ENCODE measurements at places on chromosomes 6 and 20.

DNA sequence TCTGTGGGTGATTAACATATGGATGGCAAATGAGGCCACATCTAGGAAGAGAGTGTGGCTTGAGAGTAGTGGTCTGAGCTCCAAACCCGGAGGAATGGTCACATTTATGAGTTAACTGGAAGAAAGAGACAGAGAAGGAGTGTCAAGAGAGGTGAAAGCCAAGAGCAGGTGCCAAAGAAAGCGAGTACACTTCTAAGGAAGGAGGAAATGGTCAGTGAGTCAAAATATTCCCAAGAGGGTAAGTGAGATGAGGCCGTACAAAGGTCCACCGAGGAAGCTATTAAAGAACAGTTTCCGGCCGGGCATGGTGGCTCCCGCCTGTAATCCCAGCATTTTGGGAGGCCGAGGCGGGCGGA is 104.5 kb upstream of the RNF24 start:
- DNase-seq: no peak

DNA sequence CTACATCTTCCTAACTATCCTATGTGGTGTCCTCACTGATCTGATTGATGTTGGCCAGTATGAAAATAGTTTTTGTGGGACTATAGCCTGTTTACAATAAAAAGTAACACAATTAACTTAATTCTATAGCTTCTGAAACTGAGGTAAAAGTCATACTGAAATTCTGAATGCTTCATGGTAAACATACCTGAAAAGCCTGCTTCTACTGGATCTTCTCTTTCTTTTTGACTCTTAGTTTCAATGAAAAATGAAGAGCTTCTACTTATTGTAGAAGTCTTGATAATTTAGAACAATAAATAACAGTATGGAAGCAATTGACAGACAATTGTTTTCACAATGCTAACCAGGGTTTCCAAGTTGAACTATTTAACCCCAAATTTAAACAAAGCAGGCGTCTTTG is 383.9 kb upstream of the MMS22L start:
- no peak for DNase-seq

DNA sequence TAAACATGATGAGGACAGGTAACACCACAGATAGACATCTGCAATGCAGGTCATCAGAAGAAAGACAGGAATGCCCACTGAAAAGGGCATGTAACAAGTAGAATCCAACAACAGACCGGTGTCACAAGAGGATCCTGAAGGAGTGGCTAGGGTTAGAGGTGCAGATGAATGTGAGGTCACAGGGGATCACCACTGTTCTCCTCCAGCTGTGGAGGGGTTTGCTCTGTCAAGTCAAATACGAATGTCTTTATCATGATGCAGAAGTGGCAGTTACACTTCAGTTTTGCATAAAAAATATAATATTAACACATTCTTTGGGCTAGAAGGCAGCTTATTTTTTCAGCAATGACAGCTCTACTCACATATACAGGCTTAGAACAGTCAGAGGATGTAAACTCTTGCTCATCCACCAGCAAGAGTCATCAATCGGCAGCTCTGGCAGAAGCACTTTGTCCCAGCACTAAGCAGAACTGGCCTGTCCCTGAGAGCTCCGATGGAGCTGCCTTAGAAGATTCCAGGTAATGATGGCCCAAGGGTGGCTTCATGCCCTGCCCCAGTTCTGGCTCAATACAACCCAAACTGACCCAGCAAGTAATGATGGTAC is 130.4 kb upstream of the TRAF3IP2 start:
- no peak for DNase-seq

GRCh38 chr6:106060167-106060566 is 26.0 kb upstream of the PRDM1 start:
- DNase-seq: no peak

GRCh38 chr20:14751191-14751590 is 413.8 kb upstream of the FLRT3 start:
- no peak for DNase-seq

DNA sequence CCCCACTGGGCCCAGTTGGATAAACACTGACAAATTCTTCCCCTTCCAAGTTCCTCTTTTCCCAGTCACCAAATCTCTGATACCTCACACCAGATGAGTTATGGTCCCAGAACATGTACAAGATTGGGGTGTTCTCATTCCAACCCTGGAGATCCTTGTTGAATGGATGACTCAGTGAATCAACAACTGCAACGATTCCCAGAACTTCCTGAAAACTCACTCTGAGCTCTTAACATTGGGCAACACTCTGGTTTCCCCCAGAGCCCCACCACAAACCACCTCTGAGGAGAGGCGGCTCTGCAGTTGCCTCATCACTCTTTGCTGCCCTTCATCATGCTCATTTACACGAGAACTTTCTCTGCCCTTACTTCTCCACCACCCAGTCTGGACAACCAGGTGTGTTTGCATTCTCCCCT is 115.2 kb downstream of the MRPL14 start:
- no peak for DNase-seq

DNA sequence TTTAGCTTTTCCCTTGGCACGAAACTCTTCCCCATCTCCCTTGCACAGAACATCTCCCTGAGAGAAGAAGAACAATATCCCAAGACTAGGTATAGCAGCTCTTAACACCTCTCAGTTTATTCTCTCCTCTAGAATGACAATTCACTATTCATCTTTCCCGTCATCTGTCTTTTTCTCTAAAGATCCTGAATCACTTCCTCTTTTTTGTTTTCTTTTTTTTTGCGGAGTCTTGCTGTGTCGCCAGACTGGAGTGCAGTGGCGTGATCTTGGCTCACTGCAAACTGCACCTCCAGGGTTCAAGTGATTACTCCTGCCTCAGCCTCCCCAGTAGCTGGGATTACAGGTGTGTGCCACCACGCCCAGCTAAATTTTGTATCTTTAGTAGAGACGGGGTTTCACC is 574.4 kb upstream of the MAP3K7 start:
- no peak for DNase-seq

- no peak for DNase-seq
These were observed 34.3 kb upstream of the TNFRSF21 start for GRCh38 chr6:47344022-47344421.

Measured in naive B cell (primary cell).